ENCODE measurements at places on chromosomes 1 and 21. TPM values are rescaled to one million over a fixed set of nuclear protein-coding genes. Genes with fewer than 3 reads are reported as not detected.

Gene TMEM51
- 4.3 TPM for total RNA-seq

Gene PSMD4
- 134 TPM for total RNA-seq

Gene HHIPL2
- total RNA-seq = 0.32 TPM

Gene CDK18
- total RNA-seq = 118 TPM

Gene NPR1
- total RNA-seq = 39.0 TPM

Gene HUNK
- total RNA-seq = 0.38 TPM

Gene FAM72A
- total RNA-seq = 1.5 TPM

Gene SF3B4
- total RNA-seq = 30.7 TPM

Gene EFHD2
- 19.1 TPM for total RNA-seq

DNA sequence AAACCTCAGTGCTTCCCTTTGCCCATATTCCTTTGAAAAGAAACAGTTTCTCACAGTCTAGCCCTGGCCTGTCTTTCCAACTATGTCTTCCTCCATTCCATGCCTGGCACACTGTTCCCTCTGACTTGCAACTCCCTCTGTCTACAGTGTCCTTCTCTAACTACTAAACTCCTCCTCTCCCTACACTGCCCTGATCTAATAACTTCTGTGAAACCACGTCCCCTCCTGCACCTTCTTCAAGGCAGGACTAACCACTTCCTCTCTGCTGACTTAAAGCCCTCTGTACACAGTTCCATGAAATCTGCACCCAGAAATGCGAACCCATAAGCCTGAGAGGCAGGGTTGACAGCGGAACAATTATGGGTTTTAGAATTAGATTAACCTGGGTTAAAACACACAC, 62.2 kb upstream of the ATP1B1 start:
- DNase-seq = no peak

DNA sequence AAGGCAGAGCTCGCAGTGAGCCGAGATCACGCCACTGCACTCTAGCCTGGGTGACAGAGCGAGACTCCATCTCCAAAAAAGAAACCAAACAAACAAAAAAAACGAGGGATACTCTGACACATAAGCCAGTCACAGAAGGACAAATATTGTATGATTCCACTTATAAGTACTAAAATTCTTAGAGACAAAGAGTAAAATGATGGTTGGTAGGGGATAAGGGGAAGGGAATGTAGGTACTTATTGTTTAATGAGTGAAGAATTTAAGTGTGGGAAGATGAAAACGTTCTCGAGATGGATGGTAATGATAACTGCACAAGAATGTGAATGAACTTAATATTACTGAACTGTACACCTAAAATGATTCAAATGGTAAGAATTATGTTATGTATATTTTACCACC, 66.7 kb upstream of the GUCA2A start:
- DNase-seq = no peak

- DNase-seq = no peak
These were observed 9.2 kb downstream of the ZNF496 start for GRCh38 chr1:247322442-247322841.

- no peak for DNase-seq
These were observed 18.2 kb downstream of the OR2C3 start for GRCh38 chr1:247517795-247518612.

DNA sequence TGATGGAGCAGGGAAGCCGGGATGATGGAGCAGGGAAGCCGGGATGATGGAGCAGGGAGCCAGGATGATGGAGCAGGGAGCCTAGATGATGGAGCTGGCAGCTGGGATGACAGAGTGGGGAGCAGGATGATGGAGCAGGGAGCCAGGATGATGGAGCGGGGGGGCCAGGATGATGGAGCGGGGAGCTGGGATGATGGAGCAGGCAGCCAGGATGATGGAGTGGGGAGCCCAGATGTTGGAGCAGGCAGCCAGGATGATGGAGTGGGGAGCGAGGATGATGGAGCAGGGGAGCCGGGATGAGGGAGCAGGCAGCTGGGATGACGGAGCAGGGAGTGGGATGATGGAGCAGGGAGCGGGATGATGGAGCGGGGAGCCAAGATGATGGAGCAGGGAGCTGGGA, 16.0 kb downstream of the GALNT2 start:
- DNase-seq = no peak

- no peak for DNase-seq
These were observed 46.7 kb upstream of the RABGAP1L start for GRCh38 chr1:174112489-174113162.

GRCh38 chr1:15989776-15990175, 13.9 kb upstream of the ZBTB17 start:
- no peak for DNase-seq

DNA sequence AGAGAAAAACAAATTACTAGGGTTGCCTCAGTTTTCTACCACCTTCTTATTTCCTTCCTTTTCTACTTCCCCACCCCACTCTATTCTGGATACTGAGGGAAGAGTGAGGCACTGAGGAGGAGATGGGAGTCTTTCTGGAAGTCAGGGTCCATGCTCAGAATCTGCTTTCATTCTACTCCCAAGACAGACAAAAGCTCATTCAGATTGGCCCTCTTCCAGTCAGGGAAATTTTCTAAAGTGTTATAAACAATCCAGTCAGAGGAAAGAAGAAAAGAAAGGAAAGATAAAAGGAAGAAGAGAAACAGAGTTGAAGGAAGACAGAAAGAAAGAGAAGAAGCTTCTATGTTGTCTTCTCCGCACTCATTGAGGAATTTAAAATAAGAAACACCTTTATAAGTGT, 228.6 kb downstream of the COP1 start:
- no peak for DNase-seq

DNA sequence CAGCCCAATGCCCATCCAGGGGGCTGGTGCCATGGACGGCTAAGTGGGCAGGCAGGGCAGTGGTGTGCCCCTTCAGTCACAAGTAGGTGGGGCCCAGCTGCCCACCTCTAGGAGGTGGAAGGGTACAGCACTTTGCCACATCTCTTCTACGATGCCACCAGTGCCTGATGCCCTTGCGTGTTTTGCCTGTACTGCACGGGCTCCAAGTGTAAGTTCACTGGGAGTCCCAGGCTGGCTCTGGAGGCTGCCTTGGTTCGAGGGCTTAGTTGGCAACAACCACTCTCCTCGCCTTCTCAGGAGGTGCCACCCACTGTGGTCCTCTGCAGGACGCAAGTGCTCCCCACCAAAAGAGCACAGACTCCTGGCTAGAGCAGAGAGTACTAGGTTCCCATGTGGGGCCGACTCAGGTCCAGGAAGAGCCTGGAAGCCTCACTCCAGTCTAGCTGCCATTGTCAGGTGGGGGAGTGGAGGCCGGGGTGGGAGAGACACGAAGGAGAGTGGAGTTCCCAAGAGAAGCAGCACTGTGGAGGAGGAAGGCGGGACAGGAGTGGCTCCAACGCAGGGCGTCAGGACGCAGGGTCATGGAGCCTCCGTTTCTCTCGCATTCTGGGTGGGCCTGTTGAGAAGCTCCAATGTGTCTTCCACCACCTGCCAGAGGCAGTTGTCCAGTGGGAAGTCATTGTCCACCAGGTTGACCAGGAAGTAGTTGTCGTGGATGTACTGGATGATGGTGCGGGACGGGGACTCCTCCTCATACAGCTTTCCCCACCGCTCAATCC, 15.5 kb downstream of the MTHFR start:
- no peak for DNase-seq

DNA sequence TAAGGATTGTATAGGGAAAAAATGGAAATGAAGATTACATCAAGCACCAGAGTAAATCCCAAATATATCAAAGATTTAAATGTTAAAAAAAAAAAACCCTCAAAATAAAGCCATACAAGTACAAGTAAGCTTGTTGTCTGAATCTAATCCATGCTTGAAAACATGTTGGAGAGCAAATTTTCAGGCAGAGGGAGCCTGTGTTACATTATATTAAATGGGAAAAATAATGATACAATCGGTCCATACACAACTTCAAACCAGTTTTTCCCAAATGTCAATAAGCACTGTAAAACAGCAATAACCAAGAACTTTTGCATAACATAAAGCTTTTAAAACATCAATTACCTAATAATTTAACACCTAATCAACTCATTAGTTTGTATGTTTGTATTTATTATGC, 949.4 kb upstream of the ADGRL4 start:
- no peak for DNase-seq

- no peak for DNase-seq
These were observed 301.8 kb upstream of the NRIP1 start for GRCh38 chr21:15366555-15366954.

GRCh38 chr1:198656500-198656932, 17.7 kb downstream of the PTPRC start:
- peak; percentile 34 for DNase-seq

- peak; percentile 39 for DNase-seq
These were observed 33.1 kb upstream of the SLAMF9 start for GRCh38 chr1:159987186-159987585.

DNA sequence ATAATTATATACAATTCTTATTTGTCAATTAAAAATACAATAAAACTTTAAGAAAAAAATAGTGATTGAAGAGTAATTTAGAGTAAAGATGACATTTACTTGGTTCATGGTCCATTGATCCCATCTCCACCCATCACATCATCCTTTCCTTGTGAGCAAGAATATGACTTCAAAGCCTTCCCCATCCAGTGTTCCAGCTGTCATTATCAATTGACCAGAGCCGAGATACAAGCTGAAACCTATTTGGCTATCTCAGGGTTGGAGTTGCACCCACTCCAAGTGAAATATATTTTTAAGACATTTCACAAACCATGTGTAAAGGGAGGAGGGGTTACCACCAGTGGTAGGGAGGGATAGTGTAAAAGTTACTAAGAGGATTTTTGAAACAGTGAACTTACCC, 428.9 kb upstream of the C1orf87 start:
- DNase-seq = no peak

GRCh38 chr1:239587066-239587465, 200.7 kb downstream of the CHRM3 start:
- DNase-seq = no peak

- DNase-seq = no peak
These were observed 88.0 kb upstream of the IVNS1ABP start for GRCh38 chr1:185404907-185405568.

DNA sequence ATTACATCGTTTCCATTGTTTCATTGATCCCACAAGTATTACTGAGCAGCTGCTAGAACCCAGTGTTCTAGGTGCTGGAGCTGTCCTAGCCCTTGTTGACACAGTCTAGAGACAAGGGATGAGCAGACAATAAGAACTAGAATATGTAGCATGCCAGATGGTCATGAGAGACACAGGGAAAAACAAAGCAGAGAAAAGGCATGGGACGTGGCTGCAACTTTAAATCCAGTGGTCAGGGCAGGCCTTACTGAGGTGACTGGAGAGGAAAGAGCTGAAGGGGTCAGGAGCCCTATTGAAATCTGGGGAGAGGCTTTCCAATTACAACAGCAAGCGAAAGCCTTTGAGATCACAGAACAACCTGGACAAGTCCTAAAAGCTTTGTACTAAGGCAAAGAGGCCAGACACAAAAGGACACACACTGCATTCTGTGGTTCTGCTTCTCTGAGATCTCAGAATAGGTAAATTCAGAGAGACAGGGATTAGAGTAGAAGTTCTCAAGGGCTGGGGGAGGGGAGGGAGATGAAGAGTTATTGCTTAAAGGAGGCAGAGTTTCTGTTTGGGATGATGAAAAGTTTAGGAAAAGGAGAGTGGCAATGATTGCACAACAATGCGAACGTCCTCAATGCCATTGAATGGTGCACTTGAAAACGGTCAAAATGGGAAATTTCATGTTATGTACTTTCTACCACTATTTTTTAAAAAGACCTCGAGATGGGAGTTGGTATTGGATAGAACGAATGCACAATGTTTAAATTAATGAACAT, 467.4 kb upstream of the VAMP3 start:
- no peak for DNase-seq

DNA sequence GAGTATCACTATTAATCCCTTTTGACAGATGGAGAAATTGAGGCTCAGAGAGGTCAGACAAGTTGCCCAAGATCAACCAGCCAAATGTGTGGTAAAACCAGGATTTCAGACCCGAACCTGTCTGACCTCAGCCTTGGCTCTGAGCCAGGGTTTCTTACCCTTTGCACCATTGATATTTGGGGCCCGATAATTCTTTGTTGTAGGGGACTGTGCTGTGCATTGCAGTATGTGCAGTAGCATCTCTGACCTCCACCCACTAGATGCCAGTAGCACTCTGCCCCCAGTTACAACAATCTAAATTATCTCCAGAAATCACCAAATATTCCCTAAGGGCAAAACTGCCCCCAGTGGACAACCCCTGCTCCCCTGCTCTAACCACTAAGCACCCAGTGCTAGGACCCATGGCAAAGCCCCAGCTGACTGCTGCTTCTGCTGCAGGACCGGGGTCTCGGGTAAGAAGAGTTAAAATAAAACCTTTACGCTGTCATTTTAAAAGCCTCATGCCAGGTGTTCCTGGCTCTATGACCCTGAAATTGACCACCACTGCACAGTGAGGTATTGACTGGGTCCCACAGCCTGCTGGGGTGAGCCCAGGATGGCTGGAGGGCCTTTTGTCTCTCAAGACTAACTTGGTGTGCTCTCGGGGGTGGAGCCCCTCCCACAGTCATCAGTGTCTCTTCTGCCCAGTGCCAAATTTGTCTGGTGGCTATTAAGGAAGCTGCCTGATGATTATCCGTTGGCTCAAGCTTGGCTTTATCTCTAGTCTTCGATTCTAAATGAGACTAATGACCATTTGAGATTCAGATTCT, 5.6 kb upstream of the MAN1C1 start:
- no peak for DNase-seq

DNA sequence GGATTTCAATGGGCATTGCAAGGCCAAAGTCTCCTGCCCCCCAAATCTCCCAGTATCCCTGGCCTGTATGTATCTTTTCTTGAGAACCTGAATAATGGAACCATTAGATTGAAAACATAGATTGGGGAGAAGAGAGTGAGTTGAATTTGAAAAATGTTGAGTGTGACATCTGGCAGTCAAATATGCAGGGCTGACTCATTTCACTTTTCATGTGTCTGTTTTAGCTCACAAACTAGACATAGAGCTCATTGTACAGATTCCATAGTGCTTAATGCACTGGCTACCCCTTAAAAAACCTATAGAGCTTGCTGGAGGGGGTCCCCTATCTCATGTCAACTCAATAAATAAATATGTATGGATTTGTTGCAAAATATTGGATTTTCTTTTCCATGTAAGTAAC, 30.8 kb downstream of the DDR2 start:
- DNase-seq = no peak

GRCh38 chr21:20971296-20971921, 26.8 kb upstream of the NCAM2 start:
- peak; percentile 51 for DNase-seq

DNA sequence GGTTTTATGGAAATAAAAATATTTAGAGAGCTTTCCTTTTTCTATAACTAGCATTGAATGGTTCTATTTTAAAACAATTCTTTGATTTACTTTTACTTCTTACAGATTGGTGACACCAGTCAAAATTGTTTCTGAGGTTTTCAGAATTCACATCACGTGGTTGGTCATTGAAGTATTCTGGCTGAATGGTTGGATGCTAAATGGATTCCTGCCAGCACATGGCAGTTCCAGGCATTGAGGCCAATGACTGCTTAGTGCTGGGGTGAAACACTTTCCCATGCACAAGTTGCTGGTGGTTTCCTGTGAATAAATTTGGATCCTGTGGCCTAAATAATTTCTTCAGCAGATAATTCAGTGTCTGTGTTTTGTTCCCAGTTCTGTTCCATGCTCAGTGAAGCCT, 20.6 kb downstream of the NCAM2 start:
- no peak for DNase-seq

- no peak for DNase-seq
These were observed 9.5 kb downstream of the SON start for GRCh38 chr21:33552093-33552998.

Data from left cardiac atrium (tissue), 4 donors.